ENCODE measurements at places on chromosomes 1 and 21. TPM values are rescaled to one million over a fixed set of nuclear protein-coding genes. Genes with fewer than 3 reads are reported as not detected.

The LRRC3 gene
- total RNA-seq: 0.89 TPM

The FAM167B gene
- total RNA-seq: not detected

The BACE2 gene
- total RNA-seq: 61.8 TPM

The HSPA6 gene
- total RNA-seq: 1.1 TPM

The CNR2 gene
- total RNA-seq: not detected

The OBSCN gene
- total RNA-seq: 16.6 TPM

The NPHS2 gene
- total RNA-seq: not detected

The PCP4L1 gene
- total RNA-seq: not detected

The BGLAP gene
- 0.59 TPM for total RNA-seq

The TP73 gene
- total RNA-seq: not detected

The S100B gene
- total RNA-seq: not detected

The TTLL7 gene
- 38.6 TPM for total RNA-seq

The RNU1-1 gene
- under 0.01 TPM for total RNA-seq

The GBP3 gene
- 49.6 TPM for total RNA-seq

The CDK18 gene
- 0.89 TPM for total RNA-seq

The PLPPR5 gene
- 0.05 TPM for total RNA-seq

The ETV3L gene
- total RNA-seq: not detected

The SLAMF8 gene
- not detected for total RNA-seq

The CRYAA gene
- total RNA-seq: not detected

The FMN2 gene
- total RNA-seq: 5.9 TPM

The PTPN14 gene
- 49.6 TPM for total RNA-seq

The LIN28A gene
- total RNA-seq: not detected

The LDLRAD1 gene
- total RNA-seq: not detected

The DMRTA2 gene
- 0.05 TPM for total RNA-seq

The SCYL3 gene
- total RNA-seq: 11.6 TPM

The AKIRIN1 gene
- 56.4 TPM for total RNA-seq

The EFNA3 gene
- 1.8 TPM for total RNA-seq

The ZNF648 gene
- not detected for total RNA-seq

The SPRR2D gene
- total RNA-seq: not detected

The ST6GALNAC5 gene
- total RNA-seq: 140 TPM

The FCN3 gene
- total RNA-seq: not detected

The SPRR2B gene
- total RNA-seq: not detected

The TFF1 gene
- not detected for total RNA-seq

The GSTM5 gene
- total RNA-seq: 1.8 TPM

The LCE1B gene
- total RNA-seq: not detected

The SH2D1B gene
- not detected for total RNA-seq

The PRAMEF33 gene
- not detected for total RNA-seq

The HES2 gene
- not detected for total RNA-seq

The CACNA1S gene
- not detected for total RNA-seq

The UBQLN4 gene
- total RNA-seq: 19.0 TPM

The DNM3 gene
- total RNA-seq: 0.55 TPM

The C1orf226 gene
- 0.83 TPM for total RNA-seq

The MAN1C1 gene
- total RNA-seq: 0.65 TPM

The PGLYRP4 gene
- not detected for total RNA-seq

The RIIAD1 gene
- total RNA-seq: not detected

The TMEM52 gene
- 0.32 TPM for total RNA-seq

The KRTAP21-2 gene
- total RNA-seq: not detected

The RASAL2 gene
- 34.2 TPM for total RNA-seq
